ENCODE measurements at places on chromosomes 5 and 9.

GRCh38 chr9:100856238-100856637, 172.3 kb upstream of the PLPPR1 start:
- no peak for DNase-seq

- DNase-seq: no peak
These were observed 26.1 kb downstream of the TTC23L start for GRCh38 chr5:34865091-34865490.

- no peak for DNase-seq
These were observed 1.7 kb downstream of the SH3PXD2B start for GRCh38 chr5:172452398-172453205.

DNA sequence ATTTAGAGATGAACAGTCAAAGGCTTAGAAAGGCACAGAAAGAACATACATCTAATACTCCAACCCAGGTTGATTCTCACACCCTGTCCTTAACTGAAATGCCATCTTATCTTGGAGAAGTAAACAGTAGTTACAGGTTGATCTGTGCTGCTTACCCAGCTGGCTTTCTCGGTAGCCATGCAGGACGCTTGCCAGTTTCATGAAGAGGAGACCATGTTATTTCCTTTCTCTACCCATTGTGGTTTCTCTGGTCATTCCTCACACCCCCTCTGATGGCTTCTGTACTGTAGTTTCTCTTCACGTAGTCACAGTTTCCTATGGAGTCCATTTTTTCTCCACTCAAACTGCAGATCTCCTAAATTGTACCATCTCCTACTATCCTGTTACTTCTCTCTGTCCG, 206.0 kb downstream of the SGCD start:
- no peak for DNase-seq

- DNase-seq: no peak
These were observed 80.2 kb downstream of the GCNT1 start for GRCh38 chr9:76539180-76539579.

DNA sequence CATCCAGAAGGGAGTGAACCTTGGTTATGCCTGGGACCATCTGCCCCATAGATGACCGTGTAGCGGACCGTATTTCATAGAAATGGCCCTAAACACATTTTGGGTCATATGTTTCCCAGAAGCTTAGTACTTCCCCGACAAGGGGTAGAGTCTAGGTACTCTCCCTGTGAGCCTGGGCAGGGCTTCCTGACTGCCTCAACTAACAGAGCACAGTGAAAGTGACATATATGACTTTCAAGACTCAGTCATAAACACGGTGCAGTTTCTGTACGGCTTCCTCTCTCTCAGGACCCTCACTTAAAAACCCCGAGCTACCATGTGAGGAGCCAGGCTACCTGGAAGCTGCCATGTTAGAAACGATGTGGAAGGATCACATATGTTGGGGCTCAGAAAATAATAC, 20.9 kb downstream of the C9orf57 start:
- no peak for DNase-seq

GRCh38 chr9:131125038-131125287, 423 bp upstream of the NUP214 start:
- DNase-seq: no peak

All from stimulated activated CD8-positive, alpha-beta memory T cell treated with anti-CD3 and anti-CD28 coated beads, Interleukin-2, amount 100 ng/mL, for 1 hour (primary cell).